ENCODE measurements at places on chromosomes 3 and 15.
A peak's percentile ranks its signal among the peaks of the same experiment; 100 is the strongest.

DNA sequence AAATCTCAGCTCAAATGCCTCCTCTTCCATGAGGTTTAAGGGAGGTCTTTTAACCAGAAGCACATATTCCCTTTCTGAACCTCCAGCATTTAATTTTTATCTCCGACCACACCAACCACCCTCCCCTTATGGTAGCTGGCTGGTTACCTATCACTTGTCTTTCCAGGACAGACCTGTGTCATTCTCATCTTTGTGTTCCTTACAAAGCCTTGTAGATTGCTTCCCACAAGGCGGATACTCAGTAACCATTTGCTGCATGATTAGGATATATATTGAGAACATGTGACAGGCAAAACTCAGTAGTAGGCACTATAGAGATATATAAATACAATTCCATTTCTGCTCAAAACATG is 119.5 kb downstream of the RPL22L1 start:
- DNase-seq: no peak

GRCh38 chr3:184176377-184177330 is 2.0 kb downstream of the AP2M1 start:
- DNase-seq: peak; percentile 94

GRCh38 chr3:178532476-178532875 is 3.8 kb upstream of the KCNMB2 start:
- peak; percentile 22 for DNase-seq

GRCh38 chr3:167102071-167102470 is 278.0 kb downstream of the ZBBX start:
- DNase-seq: no peak

GRCh38 chr3:155778462-155778861 is 27.6 kb downstream of the C3orf33 start:
- peak; percentile 11 for DNase-seq

DNA sequence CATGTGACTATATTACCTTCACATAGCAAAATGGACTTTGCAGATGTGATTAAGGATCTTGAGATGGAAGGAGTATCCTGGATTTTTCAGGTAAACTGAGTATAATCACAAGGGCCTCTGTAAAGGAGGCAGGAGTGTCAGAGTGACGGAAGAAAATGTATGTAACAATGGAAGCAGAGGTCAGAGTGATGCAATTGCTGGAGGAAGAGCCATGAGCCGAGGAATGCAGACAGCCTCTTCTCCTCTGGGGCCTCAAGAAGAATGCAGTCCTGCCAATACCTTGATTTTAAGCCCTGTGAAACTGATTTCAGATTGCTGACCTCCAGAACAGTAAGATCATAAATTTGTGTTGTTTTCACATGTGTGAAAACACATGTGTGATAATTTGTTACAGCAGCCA is 15.1 kb downstream of the HEMK1 start:
- peak; percentile 72 for DNase-seq

DNA sequence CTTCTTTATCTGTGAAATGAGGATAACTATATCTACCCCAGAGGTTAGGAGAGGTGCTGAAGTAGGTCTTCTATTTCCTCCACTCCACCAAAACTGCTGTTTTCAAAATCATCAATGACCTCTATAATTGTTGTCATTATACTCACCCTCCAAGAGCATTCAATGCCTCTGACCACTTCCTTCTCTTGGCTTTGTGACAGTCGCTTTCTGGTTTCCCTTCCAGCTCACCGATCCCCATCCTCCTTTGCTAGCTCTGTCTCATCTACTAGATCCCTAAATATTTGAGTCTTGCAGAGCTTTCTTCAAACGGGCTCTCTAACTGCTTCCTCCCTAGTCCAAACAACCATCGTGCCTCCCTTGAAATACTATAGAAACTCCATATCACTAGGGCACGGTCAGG is 153.5 kb downstream of the RPLP1 start:
- DNase-seq: no peak

- no peak for DNase-seq
Observed at GRCh38 chr15:68910816-68911215, 19.5 kb upstream of the SPESP1 start.

- no peak for DNase-seq
Observed at GRCh38 chr3:25674670-25675069, 10.0 kb upstream of the TOP2B start.

- DNase-seq: peak; percentile 68
Observed at GRCh38 chr3:39147711-39148434, 5.5 kb downstream of the CSRNP1 start.

DNA sequence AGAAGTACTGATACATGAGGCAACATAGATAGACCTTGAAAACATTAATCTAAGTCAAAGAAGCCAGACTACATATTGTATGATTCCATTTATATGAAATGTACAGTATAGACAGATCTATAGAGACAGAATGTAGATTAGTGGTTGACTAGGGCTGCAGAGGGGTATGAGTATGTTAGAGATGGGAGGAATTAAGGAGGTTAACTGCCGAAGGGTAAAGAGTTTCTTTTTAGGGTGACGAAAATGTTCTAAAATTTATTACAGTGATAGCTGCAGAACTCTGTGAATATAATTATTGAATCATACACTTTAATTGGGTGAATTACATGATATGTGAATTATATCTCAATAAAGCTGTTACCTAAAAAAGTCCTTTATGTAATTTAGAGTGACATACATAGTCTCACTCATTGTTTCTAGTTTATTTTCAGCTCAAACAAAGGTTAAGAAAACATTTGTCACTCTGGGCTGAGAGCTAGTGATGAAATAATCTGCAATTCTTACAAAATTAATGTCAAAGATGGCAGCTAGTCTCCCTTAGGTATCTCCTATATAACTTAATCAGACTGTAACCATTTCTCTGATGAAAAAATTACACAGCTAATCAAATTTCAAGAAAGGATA is 61.4 kb downstream of the DENND4A start:
- peak; percentile 62 for DNase-seq

DNA sequence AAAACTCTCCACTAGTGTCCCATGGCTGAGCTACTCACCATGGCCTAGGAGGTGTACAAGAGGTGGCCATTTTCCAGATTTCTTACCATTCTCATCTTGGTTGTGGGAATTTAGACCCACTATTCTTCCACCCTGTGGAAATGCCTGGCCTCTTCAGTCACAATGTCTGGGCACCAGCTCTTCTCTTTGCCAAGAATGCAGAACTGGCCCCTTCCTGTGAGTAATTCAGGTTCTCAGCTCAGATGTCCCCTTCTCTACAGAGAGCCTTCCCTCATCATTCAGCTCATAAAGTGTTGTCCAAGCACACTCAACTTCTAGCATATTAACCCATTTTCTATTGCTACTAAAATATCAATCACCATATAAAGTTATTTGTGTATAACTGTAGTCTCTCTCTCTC is 575.5 kb upstream of the KCNMB2 start:
- no peak for DNase-seq

DNA sequence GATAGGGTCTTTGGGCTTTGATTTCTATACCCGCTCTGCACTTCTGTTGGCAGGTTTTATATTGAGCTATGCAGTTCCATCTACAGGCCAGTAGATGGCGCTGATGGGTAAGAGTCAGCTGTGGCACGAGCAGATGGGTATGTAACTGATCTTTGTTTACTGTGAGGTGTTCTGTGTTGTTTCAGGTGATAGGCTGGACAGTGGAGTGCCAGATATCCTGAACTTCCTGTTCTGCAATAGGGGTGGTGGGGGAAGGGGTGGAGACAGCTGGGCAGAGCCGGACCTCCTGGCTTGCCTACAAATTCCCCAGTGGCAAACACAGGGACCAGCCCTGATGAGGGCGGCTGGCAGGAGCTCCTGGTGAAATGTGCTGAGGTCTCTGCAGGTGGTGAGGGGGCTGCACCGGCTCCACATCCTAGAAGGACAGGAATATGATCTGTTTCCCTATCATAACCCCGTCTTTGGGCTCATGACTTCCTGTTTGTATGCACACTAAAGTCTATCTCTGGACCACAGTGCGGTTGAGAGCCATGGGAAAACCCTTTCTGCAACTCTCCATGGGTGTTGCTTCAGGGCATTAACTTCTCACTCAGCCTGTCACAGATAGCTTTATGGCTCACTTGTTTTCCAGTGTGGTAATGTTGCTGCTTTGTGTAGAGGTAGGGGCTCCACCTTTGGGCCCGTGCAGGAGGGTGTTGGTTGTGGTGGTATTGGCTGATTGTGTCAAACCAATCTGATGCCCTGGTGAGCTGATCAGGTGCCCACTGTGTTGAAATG is 13.4 kb upstream of the FAM98B start:
- peak; percentile 78 for DNase-seq

GRCh38 chr3:184405075-184406030 is 25.5 kb downstream of the CHRD start:
- no peak for DNase-seq

- no peak for DNase-seq
Observed at GRCh38 chr3:138594935-138595610, 1.0 kb upstream of the CEP70 start.

GRCh38 chr15:84398763-84399701 is 163.5 kb downstream of the GOLGA6L4 start:
- DNase-seq: no peak

DNA sequence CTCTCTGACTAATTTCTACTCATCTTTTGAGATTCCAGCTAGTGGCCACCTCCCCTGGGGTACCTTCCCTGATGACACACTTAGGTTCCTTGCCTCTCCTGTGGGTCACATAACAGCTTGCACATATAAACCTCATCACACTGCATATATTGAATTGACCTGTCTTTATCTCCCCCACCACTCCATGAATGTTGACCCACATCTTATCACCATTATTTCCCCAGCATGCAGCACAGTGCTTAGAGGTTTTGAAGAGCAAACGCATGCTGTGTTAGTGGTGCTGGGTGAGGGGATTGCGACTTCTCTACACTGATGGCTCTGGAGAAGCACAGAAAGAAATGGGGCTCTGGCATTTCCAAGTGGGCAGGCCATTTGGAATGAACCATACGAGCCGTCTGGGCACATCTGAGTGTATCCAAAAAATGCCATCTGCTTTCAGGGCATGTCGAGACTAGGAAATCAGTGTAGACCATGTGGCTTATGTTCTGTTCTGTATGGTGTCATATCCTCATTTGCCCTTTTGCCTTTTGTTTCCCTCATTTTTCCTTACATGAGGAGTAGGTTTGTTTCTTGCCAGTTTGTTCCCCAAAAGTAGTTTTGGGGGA is 333.2 kb upstream of the TRIM42 start:
- DNase-seq: no peak

DNA sequence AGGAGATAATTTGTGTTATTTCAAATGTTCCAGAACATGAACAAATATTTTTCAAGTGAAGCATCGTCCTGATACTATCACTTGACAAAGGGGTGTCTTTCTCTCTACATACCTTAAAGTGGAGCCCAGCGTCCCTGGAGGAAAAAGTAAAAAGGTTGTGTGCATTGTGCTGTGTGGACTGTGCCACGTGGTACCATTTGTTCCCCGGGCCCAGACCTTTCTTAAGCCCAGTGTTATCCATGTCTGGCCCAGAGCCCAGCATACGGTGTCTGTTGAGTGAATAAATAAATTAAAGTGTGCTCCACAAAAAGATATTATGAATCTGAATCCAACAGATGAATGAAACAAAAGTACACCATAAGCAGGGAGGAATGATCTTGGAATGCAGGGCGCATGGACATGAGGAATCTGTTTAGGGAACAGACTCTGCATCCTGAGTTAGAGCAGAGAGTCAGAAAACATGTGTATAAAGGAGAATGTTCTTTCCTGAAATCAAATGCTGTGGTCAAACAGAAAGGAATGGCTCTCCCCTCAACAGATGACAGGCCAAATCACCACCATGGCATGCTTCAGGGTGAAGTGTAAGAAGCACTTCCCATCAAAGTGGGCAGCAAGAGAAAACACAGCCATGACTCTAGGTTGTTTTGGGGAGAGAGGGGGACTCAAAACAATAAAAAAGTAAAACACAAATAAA is 8.1 kb upstream of the PRSS50 start:
- peak; percentile 11 for DNase-seq

DNA sequence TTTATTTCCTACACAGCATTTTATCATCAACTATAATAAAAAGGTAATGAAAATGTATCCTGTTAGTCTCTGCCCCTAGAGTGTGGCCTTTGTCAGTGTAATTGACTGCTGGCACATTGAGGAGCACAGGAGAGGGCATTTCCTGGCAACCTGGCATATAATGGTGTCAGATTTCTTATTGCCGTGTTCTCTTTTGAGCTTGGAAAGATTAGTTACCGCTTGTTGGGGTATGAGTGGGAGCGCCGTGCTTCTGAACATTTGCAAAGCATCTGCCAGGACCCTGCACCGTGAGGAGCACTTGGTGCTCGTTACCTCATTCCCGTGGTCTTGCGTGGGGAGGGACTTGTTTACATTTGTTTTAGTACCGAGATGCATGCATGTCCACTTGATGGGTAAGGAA is 124.4 kb downstream of the PTPRG start:
- no peak for DNase-seq
